ENCODE measurements at places on chromosomes 3 and 15. TPM values are rescaled to one million over a fixed set of nuclear protein-coding genes. Genes with fewer than 3 reads are reported as not detected.

- no peak overlapping the region for H3K27ac ChIP-seq
- H3K27me3 ChIP-seq = no peaks in the 10 kb centered on the region
- H3K4me1 ChIP-seq = no peaks in the 10 kb centered on the region
Observed at GRCh38 chr3:142106548-142106947, 42.8 kb downstream of the TFDP2 start.

GRCh38 chr15:80612118-80612823 lies 82.8 kb upstream of the ABHD17C start:
- H3K27me3 ChIP-seq = no peaks in the 10 kb centered on the region
- no peak overlapping the region for H3K4me3 ChIP-seq
- H3K36me3 ChIP-seq = no peaks in the 10 kb centered on the region

GRCh38 chr3:184361532-184361931 lies at the start of the genes CLCN2 and POLR2H:
Gene CLCN2, minus strand, starts transcription at chr3:184361605. Its CDS starts 126 bp downstream, at chr3:184361479.
Gene POLR2H, plus strand, starts transcription at chr3:184361710. Its CDS starts 1,783 bp downstream, at chr3:184363493.
- H3K36me3 ChIP-seq = peaks cover under 1% of the 10 kb centered on the region
- DNase-seq = peak; percentile 32
- peak within 1 kb of the TSS; percentile 84 for H3K27ac ChIP-seq
- H3K27me3 ChIP-seq = no peaks in the 10 kb centered on the region
- peaks cover 33% of the 10 kb centered on the region for H3K4me1 ChIP-seq

GRCh38 chr15:78944669-78945407 lies at the start of gene CTSH:
Gene CTSH, minus strand, starts transcription at chr15:78945046. Its CDS starts 65 bp downstream, at chr15:78944981.
- no peak within 1 kb of the TSS for H3K27ac ChIP-seq
- no peaks in the 10 kb centered on the region for H3K27me3 ChIP-seq

DNA sequence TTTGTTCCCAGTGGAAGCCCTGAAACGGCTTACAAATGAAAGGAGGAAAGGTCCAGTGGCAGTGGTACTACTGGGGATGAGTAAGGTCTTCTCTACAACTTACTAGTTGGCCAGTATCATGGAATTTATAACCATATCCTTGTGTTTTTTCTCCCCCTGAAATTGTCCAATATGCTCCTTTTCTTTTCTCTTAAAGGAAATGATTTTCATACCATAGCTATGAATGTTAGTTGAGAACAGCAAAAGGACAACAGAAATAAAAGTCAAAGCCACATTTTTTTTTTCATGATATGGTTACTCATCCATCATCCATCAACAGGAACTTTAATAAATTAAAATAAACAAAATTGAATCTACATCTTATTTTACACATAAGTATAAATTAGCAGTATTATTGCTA lies 450.4 kb downstream of the MFSD1 start:
- H3K27ac ChIP-seq = no peak overlapping the region
- no peak overlapping the region for H3K4me3 ChIP-seq
- no peaks in the 10 kb centered on the region for H3K36me3 ChIP-seq
- H3K4me1 ChIP-seq = no peaks in the 10 kb centered on the region
- DNase-seq = no peak
- no peaks in the 10 kb centered on the region for H3K27me3 ChIP-seq

GRCh38 chr15:23497710-23498111 lies 50.7 kb upstream of the GOLGA6L2 start:
- no peak for DNase-seq
- no peak overlapping the region for H3K27ac ChIP-seq
- H3K27me3 ChIP-seq = no peaks in the 10 kb centered on the region
- H3K4me3 ChIP-seq = no peak overlapping the region
- H3K36me3 ChIP-seq = no peaks in the 10 kb centered on the region
- H3K4me1 ChIP-seq = no peaks in the 10 kb centered on the region

DNA sequence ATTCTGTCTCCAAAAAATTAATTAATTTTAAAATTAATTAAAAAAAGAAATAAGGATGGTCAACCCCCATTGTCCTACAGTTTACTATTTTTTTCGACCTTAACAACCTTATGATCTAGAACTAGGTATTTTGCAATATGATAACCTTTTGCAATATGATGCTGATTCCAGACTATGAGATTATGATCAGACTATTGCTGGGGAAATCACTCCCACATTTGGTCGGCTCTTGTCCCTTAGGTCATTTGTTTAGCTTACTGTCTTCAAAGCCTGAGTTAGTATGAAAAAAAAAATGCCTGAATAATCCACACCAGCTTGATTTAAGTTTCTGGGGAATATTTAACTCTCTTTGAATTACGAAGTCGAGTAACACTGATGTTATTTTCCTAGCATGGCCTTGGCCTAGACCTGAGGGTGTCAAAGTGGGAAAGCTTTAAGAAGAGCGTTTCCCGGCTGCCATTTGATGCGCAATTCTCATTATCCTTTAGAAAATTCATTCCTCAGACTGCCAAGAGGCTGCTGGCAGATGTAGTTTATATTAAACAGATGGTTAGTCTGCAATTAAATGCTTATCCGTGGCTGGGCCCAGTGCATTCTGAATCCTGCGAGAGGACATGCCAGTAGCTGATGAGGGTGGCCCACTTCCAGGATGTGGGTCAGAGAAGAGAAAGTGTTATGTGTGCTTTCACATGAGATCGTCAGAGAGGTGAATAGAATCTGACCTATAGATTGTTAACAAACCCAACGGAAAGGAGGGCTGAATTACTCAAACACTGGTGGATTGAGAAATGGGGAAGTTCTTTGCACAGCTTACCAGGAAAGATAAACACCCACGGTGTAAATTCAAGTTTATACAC lies 496.0 kb upstream of the THBS1 start:
- H3K4me1 ChIP-seq = no peaks in the 10 kb centered on the region
- no peak overlapping the region for H3K27ac ChIP-seq
- H3K36me3 ChIP-seq = no peaks in the 10 kb centered on the region

- peaks cover 2% of the 10 kb centered on the region for H3K27me3 ChIP-seq
- no peak overlapping the region for H3K27ac ChIP-seq
- H3K36me3 ChIP-seq = no peaks in the 10 kb centered on the region
- no peak overlapping the region for H3K4me3 ChIP-seq
- no peaks in the 10 kb centered on the region for H3K4me1 ChIP-seq
- DNase-seq = no peak
Observed at GRCh38 chr3:127212711-127213110, 19.8 kb downstream of the PRR23E start.

DNA sequence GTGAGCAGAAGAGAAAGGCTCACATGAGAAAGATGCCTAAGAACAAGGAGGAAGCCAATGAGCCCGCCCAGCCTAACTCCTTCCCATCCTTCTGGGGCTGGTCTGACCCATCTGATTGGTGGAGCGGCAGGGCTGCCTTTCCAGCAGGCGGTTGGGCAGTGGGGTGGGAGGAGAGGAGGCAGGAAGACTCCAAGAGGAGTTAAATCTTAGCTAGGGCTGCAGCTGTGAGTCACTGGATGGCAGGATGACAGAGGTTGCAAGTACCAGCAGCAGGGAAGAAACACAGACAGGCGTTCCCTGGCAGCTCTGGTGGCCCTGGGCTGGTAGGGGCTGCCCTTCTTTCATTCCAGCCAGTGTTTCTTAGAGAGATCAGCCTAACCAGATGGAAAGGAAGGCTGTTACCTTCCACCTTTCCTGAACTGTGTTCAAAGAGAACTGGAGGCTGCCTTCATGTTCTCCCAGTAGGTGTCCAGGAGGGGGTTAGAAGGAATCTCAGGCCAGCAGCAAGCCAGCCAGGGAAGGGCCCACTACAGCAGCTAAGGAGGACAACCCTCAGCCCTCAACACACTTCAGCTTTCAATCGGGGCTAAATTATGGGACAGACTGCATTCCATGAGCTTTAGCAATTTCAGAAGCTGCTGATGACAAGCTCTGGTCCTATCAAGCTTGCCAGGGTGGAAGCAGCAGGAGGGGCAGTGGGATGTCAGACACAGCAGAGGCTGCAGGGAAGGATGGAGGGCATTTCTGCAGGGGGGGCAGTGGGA lies 50.3 kb downstream of the CHSY1 start:
- no peaks in the 10 kb centered on the region for H3K27me3 ChIP-seq
- no peak overlapping the region for H3K27ac ChIP-seq
- H3K4me1 ChIP-seq = peaks cover 55% of the 10 kb centered on the region
- H3K4me3 ChIP-seq = no peak overlapping the region
- H3K36me3 ChIP-seq = no peaks in the 10 kb centered on the region
- no peak for DNase-seq

DNA sequence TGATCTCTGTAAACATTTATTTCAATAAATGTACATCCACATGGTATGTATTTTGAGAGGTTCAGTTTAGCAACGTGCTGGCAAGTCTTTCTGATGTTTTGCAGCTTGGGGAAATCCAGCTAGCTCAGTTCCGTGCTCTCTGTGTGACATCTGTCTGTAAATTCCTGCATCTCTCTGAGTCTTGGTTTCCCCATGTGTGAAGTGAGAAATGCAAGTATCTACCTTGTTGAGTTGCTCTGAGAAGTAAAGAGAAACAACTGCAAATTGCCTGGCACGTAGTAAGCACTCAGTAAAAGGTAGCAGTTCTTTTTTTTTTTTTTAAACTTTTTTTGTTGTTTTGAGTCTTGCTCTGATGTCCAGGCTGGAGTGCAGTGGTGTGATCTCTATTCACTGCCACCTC lies 30.2 kb upstream of the MORF4L1 start:
- no peaks in the 10 kb centered on the region for H3K27me3 ChIP-seq
- no peak overlapping the region for H3K27ac ChIP-seq

DNA sequence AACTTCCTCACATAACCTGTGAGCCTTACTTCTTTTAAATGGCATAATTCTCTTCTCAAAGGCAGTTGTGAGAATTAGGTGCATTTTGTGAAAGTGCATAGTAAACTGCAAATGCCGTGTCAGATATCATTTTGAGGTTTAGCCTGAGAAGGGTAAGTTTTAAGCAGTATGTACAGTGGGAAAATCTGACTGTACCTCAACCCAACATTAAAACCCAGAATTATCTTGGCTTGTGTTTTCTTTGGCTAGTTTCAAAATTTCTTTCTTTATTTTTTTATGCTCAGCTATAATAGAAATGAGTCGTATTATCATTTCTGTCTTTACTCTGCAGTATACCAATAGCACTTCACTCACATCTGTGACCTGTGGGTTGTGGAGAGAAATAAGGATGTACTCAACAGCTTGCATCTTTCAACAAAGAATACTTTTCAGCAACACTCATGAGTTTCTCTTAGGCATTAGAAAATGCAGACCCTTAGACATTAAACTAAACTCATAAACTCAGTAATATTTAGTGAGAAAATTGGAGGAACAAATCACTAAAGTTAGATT lies 65.7 kb downstream of the RASA2 start:
- peaks cover 57% of the 10 kb centered on the region for H3K36me3 ChIP-seq
- no peaks in the 10 kb centered on the region for H3K27me3 ChIP-seq

DNA sequence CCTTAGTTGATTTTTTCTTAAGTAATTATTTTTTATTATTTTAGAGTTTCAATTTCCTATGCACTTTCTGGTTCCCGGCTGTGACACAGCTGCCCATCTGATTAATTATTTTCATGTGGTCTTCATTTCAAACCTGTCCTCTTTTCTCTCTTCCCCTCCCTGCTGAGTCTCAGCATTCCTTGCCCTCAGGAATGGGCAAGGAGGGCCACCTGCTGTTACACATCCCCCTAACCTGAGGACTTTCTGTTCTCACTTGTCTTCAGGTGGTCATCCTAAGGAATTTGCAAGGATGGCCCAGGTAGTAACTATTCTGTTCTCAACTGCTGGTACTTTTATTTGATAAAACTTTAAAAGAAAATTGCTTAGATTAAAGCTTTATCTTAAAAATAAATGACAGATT lies 545.0 kb downstream of the OTOL1 start:
- H3K27ac ChIP-seq = no peak overlapping the region
- H3K4me1 ChIP-seq = no peaks in the 10 kb centered on the region
- no peak for DNase-seq
- H3K36me3 ChIP-seq = no peaks in the 10 kb centered on the region
- H3K27me3 ChIP-seq = no peaks in the 10 kb centered on the region
- no peak overlapping the region for H3K4me3 ChIP-seq

DNA sequence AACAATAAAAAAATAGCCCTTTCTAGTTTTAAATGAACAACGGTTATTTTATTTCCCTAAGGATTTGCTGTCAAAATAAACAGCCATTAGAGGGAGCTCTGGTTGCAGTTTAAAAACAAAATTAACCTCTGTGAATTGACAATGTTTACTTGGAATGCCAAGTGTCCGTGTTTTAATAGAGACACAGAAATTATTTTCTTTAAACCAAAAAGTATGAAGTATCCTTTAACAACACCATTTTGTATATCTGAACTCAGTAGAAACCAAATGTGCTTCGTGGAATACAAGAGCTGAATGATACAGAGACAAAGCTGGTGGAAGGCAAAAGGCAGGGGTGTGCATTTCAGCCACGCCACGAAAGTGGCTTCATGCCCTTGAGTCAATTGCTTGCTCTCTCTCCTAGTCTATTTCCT lies 74.4 kb downstream of the MOBP start:
- no peaks in the 10 kb centered on the region for H3K4me1 ChIP-seq
- no peaks in the 10 kb centered on the region for H3K27me3 ChIP-seq
- no peak overlapping the region for H3K4me3 ChIP-seq
- no peak for DNase-seq
- no peak overlapping the region for H3K27ac ChIP-seq
- H3K36me3 ChIP-seq = no peaks in the 10 kb centered on the region

DNA sequence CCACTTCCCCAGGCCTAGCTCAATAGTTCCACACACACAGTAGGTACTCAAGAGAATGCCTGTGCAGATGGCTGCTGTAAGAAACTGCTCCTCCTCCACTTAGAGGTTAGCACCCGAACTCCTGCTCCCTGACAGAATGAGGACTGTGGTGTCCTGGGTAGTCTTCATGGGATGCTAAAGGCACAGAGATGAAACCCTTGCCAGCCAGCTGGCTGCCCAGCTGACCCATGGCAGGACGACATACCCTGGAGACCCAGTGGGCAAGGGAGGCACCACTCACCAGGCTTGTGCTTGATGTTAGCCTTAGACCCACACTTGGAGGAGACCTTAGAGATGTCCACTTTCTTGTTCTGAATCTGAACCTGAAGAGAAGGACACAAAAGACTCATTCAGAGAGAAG lies 54.2 kb downstream of the DHX30 start:
- H3K36me3 ChIP-seq = peaks cover 30% of the 10 kb centered on the region
- no peak for DNase-seq

GRCh38 chr3:156483961-156484787 lies 70.7 kb downstream of the SSR3 start:
- H3K36me3 ChIP-seq = no peaks in the 10 kb centered on the region
- H3K27me3 ChIP-seq = no peaks in the 10 kb centered on the region
- peak overlapping the region; percentile 90 for H3K27ac ChIP-seq
- peak overlapping the region; percentile 93 for H3K4me3 ChIP-seq
- H3K4me1 ChIP-seq = peaks cover 41% of the 10 kb centered on the region
- DNase-seq = peak; percentile 70

DNA sequence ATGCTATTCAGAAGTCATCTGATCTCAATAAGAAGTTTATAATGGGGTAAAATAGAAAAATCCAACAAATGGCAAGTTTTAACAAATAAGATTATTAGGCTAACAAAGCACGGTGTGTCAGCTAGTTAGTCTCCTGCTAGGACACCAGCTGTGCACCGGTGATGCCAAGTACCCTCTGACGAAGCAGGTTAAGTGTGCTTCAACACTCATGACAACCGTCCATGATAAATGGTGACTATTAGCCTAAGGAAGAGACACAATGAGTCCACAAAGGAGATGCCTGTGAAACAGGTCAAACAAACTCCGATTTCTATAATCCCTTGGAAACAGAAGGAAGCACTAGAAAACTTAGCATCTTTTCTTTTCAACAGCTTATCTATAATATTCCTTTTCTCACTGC lies 36.5 kb downstream of the ATP13A3 start:
- H3K27ac ChIP-seq = no peak overlapping the region
- no peak overlapping the region for H3K4me3 ChIP-seq
- peaks cover 7% of the 10 kb centered on the region for H3K4me1 ChIP-seq
- DNase-seq = no peak
- peaks cover 73% of the 10 kb centered on the region for H3K36me3 ChIP-seq

CHRM5 gene
- polyA plus RNA-seq = not detected

ACP3 gene
- not detected for polyA plus RNA-seq

GABRR3 gene
- not detected for polyA plus RNA-seq

KBTBD8 gene
- polyA plus RNA-seq = 3.7 TPM

SPCS1 gene
- 318 TPM for polyA plus RNA-seq

PAK6 gene
- not detected for polyA plus RNA-seq

ZCWPW2 gene
- 1.00 TPM for polyA plus RNA-seq

RBM15B gene
- polyA plus RNA-seq = 13.2 TPM

FBXO45 gene
- polyA plus RNA-seq = 5.6 TPM
